ENCODE measurements at places on chromosomes 1 and 21. TPM values are rescaled to one million over a fixed set of nuclear protein-coding genes. Genes with fewer than 3 reads are reported as not detected.

DNA sequence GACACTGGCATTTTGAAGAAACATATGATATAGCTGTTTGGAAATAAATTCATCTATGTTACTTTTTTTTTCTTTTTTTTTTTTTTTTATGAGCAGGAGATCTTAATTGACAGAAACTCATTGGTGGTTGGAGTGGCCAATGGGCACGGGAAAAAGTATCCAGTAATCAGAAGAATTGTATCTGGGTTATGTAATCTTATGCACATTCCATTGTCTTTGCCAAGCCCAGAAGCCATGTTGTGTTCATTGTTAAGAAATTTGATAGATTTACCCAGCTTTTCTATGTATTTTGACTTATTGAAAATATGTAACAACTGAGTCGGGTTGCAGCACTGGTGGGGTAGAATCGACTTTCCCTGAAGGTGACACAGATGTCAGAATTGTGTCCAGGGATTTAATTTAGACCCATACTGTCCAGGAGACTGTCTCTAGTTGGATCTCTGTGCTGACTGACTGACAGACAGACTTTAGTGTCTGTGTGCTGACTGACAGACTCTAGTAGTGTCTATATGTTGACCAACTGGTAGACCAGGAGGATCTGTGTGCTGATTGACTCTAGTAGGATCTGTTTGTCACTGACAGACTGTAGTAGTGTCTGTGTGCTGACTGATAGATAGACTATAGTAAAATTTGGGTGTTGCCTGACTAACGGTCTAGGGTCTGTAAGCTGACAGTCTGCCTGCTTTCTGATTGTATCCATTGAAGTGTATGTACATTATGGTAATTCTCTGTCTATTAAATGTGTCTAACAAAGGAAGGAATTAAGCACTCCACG, 12.3 kb upstream of the C4BPB start:
- no peak overlapping the region for H3K4me3 ChIP-seq
- H3K27ac ChIP-seq = no peak overlapping the region
- DNase-seq = no peak

DNA sequence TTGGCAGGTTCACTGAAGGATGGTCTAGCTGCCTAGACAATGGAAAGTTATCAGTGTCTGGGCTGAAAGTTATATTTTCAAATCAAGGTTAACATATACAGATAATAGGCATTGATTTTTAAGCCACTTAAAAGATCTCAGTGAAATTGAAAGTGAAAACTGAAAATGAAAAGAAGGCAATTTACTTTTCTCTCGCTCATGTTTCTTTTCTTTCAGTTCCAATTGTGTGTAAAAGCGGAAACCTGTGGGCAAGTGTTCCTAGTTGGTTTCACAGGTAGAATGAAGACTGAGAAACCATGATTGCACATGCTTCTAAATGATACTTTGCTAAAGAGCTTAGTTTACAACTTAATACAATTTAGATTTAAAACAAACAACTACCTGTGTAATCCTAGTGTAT, 383.7 kb downstream of the ZP4 start:
- no peak for DNase-seq
- H3K36me3 ChIP-seq = no peaks in the 10 kb centered on the region
- no peak overlapping the region for H3K27ac ChIP-seq

DNA sequence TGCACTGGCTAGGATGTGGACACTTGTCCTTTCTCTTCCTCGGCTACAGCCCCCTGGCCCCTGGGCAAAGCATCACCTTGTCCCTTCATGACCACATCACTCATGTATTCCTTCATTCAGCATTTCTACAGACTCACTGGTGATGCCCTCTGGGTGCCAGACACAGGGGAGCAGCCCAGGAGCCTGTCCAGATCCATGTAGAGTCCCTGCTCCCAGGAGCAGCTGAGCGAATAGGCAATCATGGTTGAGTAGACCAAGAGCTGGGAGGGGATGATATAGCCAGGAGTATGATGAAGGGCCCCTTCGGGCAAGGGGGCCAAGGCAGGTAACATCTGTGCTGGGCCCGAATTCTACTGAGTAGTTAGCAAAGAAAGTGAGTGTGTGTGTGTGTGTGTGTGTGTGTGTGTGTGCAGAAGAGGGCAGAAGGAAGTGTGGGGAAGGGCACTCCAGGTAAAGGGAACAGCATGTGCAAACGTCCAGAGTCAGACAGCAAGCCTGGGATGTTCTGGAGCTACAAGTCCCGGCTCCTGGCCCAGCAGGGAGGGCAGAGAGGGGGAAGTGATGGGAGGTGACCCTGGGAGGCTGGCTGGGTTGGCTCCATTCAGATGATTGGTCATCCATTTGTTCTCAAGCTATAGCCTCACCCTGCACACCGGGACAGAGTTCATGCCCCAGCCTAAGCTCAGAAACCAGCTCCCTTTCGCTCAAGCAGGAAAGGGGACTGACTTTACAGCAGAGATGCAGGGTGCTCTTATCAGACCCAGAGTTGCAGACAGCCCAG, 21.0 kb upstream of the PIK3CD start:
- H3K4me3 ChIP-seq = no peak overlapping the region
- no peaks in the 10 kb centered on the region for H3K36me3 ChIP-seq
- H3K27ac ChIP-seq = no peak overlapping the region
- DNase-seq = no peak

GRCh38 chr1:18297896-18298648, 182.7 kb upstream of the KLHDC7A start:
- no peaks in the 10 kb centered on the region for H3K36me3 ChIP-seq
- no peak overlapping the region for H3K4me3 ChIP-seq

GRCh38 chr1:94713472-94714141, 106.5 kb upstream of the SLC44A3 start:
- peak; percentile 89 for DNase-seq
- peaks cover 1% of the 10 kb centered on the region for H3K4me1 ChIP-seq
- no peak overlapping the region for H3K27ac ChIP-seq
- no peak overlapping the region for H3K4me3 ChIP-seq
- H3K27me3 ChIP-seq = no peaks in the 10 kb centered on the region

BSND gene
- total RNA-seq = not detected

RAVER2 gene
- total RNA-seq = 7.9 TPM
